ENCODE measurements at places on chromosomes 2 and 18.

DNA sequence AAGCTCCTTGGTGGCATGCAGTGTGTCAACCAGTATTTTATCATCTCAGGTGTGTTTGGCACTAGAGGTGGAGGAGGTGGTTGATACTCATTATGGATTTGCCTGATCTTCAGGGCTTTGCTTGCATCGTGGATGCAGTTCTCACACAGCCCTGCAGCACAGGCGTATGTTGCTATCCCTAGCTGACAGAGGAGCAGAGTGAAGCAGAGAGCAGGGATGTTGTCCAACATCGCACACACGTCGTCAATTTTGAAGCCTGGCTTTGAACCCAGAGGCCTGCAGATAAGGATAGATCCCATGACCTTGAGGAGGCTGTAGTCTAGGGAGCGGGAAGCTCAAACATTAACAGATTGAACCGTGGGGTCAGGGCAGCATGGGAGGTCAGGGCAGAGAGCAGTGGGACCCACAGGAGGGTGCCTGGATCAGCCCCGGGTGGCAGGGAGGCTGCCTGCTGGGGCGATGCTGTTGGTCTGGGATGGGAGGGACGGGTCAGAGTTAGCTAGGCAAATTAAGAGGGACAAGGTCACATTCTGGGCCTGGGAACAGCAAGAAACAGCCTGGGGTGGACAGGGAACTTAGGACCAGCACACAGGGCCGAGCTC, 4.2 kb downstream of the RNF144A start:
- no peak for DNase-seq

DNA sequence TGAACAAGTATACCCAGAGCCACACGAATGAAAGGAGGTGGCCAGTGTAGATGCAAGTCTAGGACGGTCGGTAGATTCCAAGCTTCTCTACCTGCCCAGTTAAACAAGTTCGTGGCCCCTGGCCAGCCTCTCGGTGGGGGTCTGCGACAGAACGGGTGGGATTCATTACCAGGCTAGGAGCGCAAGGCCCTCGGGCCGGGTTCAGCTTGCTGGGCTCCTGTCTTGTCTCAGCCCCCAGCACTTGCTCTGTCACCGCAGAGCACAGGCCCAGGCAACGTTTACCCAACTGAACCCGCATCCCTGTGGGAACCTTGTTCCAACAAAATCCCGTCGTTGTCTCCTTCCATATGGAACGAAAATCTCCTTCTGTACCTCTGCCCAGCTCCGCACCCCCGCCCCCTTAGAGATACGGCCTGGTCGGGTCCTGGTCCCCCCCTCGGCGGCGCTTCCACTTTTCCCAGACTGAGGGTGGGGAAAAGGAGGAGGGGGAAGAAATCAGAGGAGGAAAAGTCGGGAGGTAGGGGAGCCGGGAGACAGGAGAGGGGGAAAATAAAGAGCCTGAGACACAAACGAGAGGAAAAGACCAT, 1.9 kb upstream of the EMX1 start:
- no peak for DNase-seq

DNA sequence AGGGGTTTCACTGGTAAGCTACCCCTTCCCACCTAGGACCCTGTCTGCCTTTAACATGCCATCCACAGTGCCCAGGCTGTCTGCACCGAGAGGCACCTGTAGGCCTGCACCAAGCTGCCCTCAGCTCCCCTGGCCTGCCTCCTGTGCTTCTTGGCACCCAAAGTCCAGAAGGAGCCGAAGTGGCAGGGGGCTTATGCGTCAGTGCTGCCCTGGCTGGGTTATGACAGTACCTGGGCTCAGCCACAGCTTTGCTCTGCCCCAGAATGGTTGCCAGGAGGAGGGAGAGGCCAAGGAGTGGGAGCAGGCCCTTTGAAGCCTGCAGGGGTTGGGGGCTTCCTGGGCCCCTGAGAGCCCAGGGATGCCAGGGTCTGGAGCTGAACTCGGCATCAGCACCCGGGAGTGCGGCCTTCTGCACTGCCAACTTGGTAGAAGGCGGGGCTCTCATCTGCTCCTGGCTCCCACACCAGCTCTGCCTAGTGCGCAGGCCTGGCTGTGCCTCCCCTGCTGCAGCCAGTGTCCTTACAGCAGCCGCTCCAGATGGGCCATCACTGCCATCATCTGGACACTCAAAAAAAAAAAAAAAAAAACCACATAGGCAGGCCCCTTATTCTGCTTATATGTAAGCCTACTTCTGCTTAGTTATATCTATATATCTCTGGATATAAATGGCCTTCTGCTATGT, 155.4 kb downstream of the THSD7B start:
- DNase-seq = no peak

DNA sequence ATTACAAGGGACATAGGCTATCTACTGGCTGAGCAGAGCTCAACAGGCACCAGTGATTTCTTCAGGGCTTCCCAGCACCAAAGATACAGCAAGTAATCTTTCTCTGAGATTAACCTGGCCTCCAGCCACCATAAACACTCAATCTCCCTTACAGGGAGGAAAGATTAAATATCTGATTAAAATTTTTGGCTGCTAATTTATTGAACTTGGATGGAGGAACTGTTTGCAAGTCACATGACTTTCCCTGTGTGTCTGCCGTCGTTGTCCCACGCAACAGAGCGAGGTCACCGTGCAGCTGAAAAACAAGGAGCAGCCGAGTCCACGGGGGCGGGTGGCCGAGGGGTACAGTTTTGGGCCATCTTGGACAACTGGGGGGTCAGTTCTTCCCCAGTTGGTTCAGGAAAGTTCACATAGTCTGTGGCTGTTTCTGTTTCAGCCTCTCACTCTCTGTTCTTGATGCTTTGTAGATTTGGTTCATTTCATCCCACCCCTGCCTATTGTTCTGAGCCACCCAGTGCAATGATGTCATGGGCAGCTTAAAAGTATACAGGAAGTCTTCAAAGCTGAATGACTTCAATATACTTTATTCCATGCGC, 186.8 kb upstream of the CTAGE1 start:
- DNase-seq = no peak

- DNase-seq = peak; percentile 74
Observed at GRCh38 chr2:190812506-190813294, 67.9 kb upstream of the GLS start.

- no peak for DNase-seq
Observed at GRCh38 chr18:21739604-21740537, 721 bp upstream of the MIB1 start.

DNA sequence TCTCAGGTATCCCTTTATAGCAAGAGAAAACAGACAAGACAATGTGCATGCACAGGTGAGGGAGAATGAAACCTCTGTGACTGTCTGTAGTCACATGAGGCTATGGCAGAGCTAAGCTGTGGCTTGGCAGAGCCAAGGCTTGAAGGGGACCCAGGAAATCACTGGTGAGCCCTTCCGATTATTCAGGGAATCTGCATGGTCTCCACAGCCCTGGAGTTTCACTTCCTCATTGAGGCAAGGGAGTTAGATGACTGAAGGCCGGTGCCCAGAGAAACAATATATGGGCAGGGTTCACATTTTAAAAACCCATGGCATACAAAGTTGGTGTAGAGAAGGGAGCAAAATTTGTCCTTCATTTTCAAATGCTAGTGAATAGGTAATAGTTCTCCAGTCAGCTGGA, 144.4 kb upstream of the REV1 start:
- no peak for DNase-seq

DNA sequence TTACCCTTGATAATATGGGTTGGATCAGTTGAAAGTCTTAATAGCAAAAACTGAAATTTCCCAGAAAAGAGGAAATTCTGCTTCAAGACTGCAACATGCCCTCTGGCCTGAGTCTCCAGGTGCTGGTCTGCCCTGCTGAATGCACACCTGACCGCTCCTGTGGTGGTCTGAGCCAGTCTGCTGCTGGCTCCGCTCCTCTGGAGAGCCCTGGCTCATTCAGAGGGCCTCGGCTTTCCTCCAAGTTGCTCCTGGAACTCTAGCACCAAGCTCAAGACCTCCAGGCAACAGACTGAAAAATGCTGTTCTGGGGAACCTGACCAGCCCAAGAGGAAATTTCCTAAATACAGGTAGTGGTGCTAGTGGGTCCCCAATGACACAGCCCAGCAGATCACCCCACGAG, 64.8 kb downstream of the DIPK1C start:
- DNase-seq = no peak

GRCh38 chr2:27992787-27993401, 102.4 kb downstream of the BABAM2 start:
- DNase-seq = peak; percentile 65

GRCh38 chr18:76977108-76977621, 154.8 kb downstream of the ZNF236 start:
- no peak for DNase-seq

- no peak for DNase-seq
Observed at GRCh38 chr2:182368996-182369395, 57.8 kb downstream of the PDE1A start.

Measured in AG08395 (cell line).